ENCODE measurements at places on chromosomes 6 and 20.

DNA sequence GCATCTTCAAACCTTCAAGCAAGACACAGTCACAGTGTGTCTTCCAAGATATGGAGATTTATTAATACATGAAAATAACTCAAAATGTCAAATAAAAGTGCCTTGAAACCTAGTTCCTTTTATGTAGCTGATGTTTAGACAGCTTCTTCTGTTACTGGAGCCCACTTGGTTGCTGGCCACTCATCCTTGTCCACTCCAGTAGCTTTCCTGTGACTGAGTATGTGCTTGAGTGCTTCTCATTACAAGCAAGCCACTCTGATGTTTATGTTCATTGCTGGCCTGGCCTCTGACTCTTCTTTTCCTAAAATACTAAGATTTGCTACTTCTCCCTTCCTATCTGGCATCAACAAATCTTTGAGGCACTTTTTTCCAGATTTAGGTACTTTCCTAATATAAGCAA, 545.2 kb upstream of the MAN1A1 start:
- no peak for DNase-seq

- no peak for DNase-seq
Measured at GRCh38 chr6:81812401-81812800, 59.9 kb upstream of the TENT5A start.

DNA sequence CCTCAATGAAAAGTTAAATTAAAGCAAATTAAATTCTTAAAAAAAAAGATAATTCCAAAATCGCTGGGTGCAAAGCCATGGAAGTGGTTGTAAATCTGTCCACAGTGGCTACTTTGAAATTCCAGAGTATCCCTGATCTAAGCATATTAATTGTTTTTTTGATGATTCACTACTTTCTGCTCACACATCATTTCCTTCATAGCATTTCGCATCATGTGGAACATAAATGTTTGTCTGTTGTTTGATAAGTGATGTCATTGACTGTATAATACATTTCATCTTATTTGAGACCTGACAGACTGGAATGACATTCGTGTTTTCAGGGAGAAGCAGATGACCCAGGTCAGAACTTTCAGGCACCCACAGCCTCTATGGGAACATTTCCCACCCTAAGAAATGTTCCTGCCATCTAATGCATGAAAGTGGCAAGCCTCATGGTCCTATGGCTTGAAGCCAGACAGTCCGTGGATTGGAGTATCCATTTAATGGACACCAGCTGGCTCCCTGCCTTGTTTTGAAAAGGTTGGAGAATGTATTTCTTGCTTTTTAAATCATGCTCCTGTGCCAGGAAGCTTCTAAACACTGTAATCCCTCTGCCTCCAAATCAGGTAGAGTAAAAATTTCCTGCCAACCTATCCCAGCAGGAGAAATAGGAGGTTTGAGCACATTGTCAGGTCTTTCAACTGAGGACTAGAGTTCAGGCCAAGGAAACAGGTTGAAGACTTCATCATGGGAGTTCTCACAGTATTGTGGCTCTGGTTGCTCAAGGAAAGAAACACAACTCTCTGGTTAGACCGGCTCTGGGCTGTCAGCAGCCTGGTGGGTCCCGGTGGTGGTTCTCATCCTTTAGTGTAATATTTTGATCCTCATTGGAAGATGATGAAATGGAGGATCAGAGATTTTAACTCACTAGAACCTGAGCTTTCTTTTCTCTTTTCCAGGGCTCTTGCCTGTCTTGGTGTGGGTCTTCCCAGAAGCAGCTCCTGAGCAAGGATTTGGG, 157.9 kb downstream of the SLC24A3 start:
- no peak for DNase-seq

DNA sequence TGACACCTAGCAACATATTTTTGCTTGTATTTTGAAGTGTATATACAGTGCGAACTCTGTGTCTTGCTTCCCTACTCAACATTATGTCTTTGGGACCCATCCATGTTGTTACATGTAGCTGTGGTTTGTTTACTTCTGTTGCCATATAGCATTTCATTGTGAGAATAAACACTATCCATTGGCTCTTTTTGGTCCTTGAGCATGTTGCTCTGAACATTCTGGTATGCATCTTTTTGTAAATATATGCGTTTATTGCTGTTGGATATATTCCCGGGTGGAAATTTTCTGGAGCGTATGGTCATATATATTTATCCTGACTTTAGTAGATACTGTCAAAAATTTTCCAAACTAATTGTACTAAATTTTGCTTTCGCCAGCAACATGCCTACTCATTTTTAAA, 222.5 kb upstream of the SPTLC3 start:
- DNase-seq, result no peak

GRCh38 chr6:167778497-167779128, 48.1 kb upstream of the AFDN start:
- DNase-seq, result no peak

DNA sequence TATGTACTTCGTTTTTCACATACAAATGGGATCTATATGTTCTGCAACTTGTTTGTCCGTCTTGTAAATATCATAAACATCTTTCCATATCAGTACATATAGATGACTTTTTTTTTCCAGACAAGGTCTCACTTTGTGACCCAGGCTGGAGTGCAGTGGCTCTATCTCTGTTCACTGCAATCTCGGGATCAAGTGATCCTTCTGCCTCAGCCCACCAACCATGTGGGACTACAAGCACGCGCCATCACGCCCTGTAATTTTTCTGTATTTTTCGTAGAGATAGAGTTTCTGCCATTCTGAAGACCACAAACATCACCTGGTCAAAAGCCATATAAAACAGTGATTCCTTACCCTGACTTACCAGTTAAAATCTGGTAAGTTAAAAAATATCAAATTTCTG, 37.7 kb upstream of the SYNCRIP start:
- no peak for DNase-seq

- DNase-seq, result no peak
Measured at GRCh38 chr6:21003780-21004541, 469.7 kb downstream of the CDKAL1 start.

- no peak for DNase-seq
Measured at GRCh38 chr6:125552819-125553218, 196.6 kb upstream of the HEY2 start.

DNA sequence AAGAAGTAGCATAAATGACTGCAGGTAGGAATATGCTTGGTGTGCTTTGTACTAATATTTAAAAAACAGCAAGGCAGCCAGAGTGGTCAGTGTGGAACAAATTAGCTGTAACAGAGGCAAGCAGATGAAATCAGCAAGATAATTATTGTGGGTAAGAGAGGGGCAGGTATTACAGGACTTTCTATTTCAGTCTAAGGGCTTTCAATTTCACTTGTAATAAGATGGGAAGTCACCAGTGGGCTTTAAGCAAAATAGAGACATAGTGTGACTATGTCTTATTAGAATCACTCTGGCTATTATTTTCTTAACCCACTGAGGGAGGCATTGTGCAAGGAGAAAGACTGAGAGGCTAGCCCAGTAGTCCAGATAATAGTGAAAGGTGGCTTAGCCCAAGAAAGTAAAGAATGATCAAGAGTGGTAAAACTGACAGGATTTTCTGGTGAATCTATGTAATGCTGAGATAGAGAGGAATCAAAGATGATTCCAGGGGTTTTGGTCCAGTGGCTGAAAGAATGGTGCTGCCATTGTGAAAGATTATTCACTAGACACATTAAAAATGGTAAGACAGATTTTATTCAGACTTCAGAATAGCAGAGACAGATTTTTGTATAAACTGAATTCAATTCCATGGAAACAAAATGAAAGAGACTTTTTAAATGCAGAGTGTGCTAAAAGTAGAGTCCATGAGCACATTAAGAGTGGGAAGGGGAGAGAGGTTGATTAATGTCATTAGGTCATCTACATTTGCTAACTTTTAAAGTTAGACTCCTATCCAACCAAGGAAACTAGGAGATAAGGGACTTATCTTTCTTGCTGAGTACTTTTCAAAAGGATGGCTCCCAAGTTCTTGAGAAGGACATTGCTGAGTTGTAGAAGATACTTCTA, 1136.0 kb downstream of the HACE1 start:
- DNase-seq, result no peak

GRCh38 chr20:60820918-60821317, 431.1 kb upstream of the CDH4 start:
- DNase-seq, result no peak

All from CD4-positive, alpha-beta T cell (primary cell).